Urinary bladder (tissue), 4 donors: ENCODE measurements at places on chromosomes 13 and 19. TPM values are rescaled to one million over a fixed set of nuclear protein-coding genes. Genes with fewer than 3 reads are reported as not detected.

The LSR gene
- polyA plus RNA-seq = 27.9 TPM

The ANKLE1 gene
- polyA plus RNA-seq = 0.66 TPM

The APOC4 gene
- not detected for polyA plus RNA-seq

The PLPP2 gene
- polyA plus RNA-seq = 17.5 TPM

The APC2 gene
- polyA plus RNA-seq = 0.66 TPM

The LIN7B gene
- polyA plus RNA-seq = 18.5 TPM

The ERF gene
- 50.9 TPM for polyA plus RNA-seq

The CAMSAP3 gene
- 2.0 TPM for polyA plus RNA-seq

The GPR183 gene
- polyA plus RNA-seq = 22.1 TPM

DNA sequence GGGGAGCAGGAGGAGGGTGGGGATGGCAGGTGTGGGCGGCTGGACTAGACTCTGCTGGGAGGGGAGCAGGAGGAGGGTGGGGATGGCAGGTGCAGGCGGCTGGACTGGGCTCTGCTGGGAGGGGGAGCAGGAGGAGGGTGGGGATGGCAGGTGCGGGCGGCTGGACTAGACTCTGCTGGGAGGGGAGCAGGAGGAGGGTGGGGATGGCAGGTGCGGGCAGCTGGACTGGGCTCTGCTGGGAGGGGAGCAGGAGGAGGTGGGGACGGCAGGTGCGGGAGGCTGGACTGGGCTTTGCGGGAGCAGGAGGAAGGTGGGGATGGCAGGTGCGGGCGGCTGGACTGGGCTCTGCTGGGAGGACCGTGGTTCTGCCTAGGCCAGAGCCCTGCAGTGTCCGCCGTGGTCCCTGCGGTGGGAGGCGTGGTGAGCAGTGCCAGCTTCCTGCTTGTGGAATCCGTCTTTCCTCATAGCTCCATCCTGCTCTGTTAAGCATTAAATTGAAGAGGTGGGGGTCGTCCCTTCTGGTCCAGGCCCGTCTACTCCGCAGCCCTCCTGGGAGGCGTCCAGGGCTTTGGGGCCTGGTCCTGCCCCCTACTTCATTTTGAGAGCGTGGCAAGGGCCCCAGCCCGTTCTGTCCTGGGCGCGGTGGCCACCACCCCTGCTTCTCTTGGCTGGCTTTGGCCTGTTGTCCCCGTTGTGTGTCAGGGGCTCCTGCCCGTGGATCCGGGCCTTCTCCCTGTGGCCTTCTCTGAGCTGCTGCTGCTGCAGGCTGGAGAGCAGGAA lies 4.7 kb downstream of the SPPL2B start:
- no peak for DNase-seq

DNA sequence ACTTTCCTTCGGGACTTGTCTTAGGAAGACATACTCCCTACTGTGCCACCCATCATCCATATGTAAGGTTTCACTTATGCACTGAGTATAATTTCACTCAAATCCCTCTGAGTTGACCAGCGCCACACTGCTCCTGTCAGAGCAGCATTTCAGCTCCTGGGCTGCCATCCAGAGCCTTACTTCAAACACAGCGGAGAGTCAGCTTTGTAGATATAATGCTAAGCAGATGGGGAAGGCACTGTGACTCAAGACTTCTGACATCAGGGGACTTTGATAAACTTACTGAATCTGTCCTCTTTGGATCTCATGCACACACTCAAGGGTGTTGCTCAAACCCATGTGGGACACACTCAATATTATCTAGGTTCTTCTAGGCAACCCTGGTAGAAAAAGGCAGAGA lies 34.9 kb downstream of the DOCK9 start:
- DNase-seq = no peak

GRCh38 chr19:7832781-7833180 lies 2.8 kb downstream of the EVI5L start:
- DNase-seq = no peak

- no peak for DNase-seq
These were observed 26.9 kb downstream of the FXYD5 start for GRCh38 chr19:35181387-35181786.

DNA sequence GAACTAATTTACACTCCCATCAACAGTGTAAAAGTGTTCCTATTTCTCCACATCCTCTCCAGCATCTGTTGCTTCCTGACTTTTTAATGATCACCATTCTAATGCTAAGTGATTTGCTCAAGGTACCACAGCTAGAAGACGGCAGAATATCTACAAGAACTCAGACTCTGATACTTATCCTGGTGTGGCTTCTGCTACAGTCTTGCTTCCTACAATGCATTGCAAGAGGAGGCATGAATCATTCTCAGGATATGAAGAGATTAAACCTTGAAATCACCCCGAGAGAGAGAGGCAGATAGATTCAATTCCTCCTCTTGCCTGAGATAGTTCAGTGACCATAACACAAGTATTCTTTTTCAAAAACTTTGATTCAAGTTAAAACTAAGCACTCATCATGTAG lies 306.4 kb downstream of the TBC1D4 start:
- no peak for DNase-seq

DNA sequence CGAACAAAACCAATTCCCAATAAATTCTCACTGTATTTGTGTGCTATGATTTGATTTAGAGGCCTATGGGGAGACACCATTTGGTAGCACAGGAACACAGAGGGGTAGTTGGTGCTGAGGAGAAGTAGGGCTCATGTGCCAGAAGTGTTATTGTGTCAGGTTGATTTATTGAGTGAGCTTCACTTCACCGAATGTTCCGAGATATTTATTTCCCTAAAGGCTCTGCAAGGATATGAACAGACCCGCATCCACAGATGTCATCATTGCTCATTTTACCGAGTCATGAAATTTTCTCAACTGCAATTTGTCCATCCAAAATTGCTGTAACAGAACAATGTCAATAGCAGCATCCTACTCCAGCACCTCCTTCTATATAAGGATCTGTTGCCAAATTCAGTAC lies 69.5 kb downstream of the DACH1 start:
- no peak for DNase-seq

DNA sequence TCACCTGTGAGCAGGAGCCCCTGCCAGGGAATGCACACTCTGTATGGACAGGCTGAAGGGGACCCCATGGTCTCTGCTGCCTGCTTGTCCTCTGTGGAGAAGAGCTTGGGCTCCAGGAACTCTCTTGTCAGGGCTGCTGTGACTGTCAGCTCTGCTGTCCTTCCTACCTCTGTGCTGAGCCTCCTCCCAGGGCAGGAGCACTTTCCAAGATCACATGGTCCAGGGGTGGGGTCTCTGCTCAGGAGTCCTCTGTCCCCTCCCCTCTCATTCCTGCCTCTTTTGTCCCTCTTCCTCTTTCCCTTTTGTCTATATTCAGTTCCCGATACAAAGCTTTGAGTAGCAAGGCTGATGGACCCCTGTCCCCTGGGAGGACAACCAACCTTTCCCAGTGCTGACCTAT lies at the start of gene CEACAM7:
TSS of gene CEACAM7 (minus strand) at position 173 of the 400 bp plus-strand sequence. CDS start at position 68, 105 bp downstream.
- no peak for DNase-seq

DNA sequence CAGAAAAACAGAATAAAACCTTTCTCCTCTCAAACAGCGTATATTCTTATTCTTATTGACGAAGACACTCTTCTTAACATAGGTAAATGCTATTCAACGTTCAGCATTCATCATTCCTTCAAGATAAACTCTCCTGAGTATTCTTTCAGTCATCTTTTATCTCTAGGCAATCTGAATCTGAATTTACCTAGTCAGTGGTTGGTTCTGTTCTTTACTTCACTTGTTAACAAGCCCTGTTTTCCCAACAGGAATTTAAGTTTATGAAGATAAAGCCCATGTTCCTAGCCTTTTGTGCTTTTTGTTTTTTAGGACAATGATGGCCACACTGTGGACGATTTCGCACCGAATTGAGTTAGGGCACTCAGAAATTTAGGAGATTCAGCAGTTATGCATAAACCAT lies 3.2 kb downstream of the ELF1 start:
- DNase-seq = no peak

GRCh38 chr19:8017808-8018207 lies 12.4 kb upstream of the ELAVL1 start:
- no peak for DNase-seq

GRCh38 chr13:110283736-110284517 lies 23.0 kb downstream of the COL4A1 start:
- DNase-seq = no peak

GRCh38 chr13:32121316-32121715 lies 89.7 kb downstream of the FRY start:
- no peak for DNase-seq

- no peak for DNase-seq
These were observed 64.1 kb upstream of the OXGR1 start for GRCh38 chr13:97058391-97058790.

DNA sequence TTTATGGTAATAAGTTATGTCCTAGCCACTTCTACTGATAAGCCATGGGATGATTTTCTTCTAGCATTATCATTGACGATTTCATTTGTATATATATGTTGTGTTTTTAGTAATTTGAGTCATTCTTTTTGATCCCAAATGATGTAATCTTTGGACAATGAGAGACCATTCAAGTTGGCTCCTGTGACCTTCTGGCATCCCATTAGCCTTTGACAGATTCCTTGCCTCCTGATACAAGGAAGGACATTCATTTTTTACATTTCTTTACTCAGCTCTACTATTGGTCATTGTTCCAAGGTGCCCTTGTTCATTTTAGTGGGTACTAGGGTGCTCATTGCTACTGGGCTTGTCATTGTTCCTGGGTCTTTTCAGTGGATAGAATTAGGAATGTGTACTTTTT lies 35.3 kb upstream of the MYCBP2 start:
- DNase-seq = no peak

- no peak for DNase-seq
These were observed 1556.2 kb downstream of the SLITRK5 start for GRCh38 chr13:89227356-89227755.
